ENCODE measurements at places on chromosomes 2 and 18. TPM values are rescaled to one million over a fixed set of nuclear protein-coding genes. Genes with fewer than 3 reads are reported as not detected.

Gene PLEKHB2
- 61.8 TPM for total RNA-seq

Gene CD226
- 153 TPM for total RNA-seq

Gene CHRNA1
- total RNA-seq = not detected

Gene SH3RF3
- 0.05 TPM for total RNA-seq

GRCh38 chr2:68915393-68915792 lies 37.3 kb downstream of the GKN2 start:
- DNase-seq = no peak

DNA sequence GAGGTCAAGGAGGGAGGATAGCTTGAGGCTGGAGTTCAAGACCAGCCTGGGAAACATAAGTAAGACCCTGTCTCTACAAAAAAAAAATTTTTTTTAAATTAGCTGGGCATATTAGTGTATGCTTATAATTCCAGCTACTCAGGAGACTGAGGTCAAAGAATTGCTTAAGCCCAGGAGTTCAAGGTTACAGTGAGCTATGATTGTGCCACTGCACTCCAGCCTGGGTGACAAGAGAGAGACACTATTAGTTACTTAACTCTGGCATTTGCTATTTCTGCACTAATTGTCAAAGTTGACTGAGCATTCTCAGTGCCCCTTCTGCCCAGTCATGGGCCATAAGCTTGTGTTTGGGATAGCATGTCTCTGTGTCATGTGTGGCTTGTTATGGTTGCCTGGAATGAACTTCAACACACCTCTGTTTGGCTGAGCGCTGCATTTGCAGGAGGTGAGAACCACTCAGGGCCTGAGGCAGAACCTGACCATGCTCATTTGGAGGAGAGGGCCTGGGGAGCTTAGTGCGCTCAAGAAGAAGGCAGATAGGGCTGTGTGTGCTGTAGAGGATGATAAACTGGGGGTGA lies 77.7 kb downstream of the SH3RF3 start:
- DNase-seq = no peak

DNA sequence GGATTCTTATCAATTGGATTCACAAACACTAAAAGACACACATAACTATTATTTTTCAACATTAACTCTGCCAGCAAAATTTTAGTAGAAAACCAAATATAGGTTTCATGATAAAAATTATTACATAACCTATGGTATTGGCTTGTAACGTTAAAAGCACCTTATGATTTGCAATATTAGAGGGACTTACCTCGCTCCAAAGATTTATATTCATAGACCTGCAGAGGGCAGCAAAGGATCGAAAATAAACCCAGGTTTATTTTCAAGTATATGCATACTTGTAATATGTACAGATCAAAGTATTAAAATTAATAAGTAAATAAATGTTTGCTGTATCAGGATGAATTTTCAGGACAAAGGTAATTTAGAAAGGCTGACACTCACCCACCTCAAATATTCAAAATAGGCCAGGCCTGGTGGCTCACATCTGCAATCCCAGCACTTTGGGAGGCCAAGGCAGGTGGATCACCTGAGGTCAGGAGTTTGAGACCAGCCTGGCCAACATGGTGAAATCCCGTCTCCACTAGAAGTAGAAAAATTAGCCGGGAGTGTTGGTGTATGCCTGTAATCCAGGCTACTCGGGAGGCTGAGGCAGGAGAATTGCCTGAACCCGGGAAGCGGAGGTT lies 45.3 kb downstream of the LRPPRC start:
- no peak for DNase-seq

- no peak for DNase-seq
Observed at GRCh38 chr2:232245111-232245510, 133.4 kb upstream of the ALPP start.

GRCh38 chr2:108316461-108317258 lies 28.0 kb downstream of the SULT1C2 start:
- DNase-seq = no peak

DNA sequence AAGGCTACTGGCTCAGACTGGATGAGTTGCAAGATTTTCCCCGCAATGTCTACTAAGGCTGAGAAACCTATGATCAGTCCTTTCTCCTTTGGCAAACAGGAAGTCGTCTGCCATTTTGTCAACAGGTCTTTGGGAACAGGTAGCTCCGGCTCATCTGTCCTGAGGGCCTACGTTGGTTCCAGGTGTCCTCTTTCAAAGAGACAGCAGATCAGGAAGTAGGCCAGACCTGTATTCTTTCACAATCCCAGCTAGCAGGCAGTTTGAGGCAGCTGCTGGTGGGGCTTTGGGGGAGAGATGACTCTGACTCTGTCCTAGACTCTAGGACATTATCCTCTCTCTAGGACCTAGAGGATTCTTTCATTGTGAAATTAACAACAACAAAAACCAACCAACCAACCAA lies 98.6 kb downstream of the ACTR2 start:
- DNase-seq = no peak

GRCh38 chr2:86256982-86257381 lies 57.7 kb downstream of the MRPL35 start:
- no peak for DNase-seq

Data from natural killer cell treated with Interleukin-12 subunit alpha and Interleukin-12 subunit beta and Interleukin-15 and Interleukin-18, amount 100 ng/mL, for 72 hours (primary cell).